Naive thymus-derived CD8-positive, alpha-beta T cell (primary cell): ENCODE measurements at places on chromosomes 1 and 21. TPM values are rescaled to one million over a fixed set of nuclear protein-coding genes. Genes with fewer than 3 reads are reported as not detected.

- no peak for DNase-seq
Measured at GRCh38 chr1:93164816-93165215, 15.4 kb downstream of the TMED5 start.

Gene KCNE1
- not detected for polyA plus RNA-seq

DNA sequence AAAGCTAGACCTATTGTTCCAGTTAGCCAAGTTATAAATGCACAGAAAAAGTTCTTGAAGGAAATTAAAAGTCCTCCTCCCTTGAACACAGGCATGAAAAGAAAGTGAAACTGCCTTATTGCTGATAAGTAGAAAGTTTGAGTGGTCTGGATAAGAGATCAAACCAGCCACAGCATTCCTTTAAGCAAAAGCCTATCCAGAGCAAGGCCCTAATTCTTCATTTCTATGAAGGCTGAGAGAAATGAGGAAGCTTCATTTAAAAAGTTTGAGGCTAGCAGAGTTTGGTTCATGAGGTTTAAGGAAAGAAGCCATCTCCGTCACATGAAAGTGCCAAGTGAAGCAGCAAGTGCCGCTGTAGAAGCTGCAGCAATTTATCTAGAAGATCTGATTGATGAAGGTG lies 2.7 kb upstream of the SSX2IP start:
- DNase-seq: peak; percentile 4

DNA sequence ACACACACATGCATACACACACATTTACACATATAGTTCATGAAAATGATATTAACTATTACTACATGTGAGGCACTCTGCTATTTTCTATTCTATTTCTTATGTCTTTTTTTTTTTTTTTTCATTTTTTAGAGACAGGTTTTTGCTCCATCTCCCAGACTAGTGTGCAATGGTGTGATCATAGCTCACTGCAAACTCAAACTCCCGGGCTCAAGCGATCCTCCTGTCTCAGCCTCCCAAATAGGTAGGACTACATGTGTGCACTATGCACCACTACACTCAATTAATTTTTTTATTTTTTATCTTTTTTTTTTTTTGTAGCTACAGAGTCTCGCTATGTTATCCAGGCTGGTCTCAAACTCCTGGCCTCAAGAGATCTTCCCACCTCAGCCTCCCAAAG lies 48.8 kb upstream of the RAB4A start:
- DNase-seq: no peak
